Spleen (tissue), 13 donors: ENCODE measurements at places on chromosomes 16 and 17.

DNA sequence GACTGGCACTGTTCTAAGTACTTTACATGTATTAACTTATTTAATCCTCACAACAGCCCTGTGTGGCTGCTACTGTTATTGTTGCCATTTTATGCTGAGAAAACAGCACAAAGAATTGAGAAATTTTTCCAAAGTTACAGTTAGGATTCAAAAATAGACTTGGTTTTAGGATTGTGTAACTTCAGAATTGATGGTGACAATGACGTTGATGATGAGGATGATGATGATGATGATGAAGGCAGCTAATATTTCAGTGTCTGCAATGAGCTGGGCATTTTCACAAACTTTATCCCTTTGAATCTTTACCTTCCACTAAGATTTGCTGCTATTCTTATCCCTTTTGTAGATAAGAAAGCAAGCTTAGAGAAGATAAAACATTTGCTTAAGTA lies 22.1 kb downstream of the PRKCB start:
- no peak for DNase-seq

GRCh38 chr16:52705122-52705521 lies 158.2 kb upstream of the TOX3 start:
- no peak for DNase-seq

DNA sequence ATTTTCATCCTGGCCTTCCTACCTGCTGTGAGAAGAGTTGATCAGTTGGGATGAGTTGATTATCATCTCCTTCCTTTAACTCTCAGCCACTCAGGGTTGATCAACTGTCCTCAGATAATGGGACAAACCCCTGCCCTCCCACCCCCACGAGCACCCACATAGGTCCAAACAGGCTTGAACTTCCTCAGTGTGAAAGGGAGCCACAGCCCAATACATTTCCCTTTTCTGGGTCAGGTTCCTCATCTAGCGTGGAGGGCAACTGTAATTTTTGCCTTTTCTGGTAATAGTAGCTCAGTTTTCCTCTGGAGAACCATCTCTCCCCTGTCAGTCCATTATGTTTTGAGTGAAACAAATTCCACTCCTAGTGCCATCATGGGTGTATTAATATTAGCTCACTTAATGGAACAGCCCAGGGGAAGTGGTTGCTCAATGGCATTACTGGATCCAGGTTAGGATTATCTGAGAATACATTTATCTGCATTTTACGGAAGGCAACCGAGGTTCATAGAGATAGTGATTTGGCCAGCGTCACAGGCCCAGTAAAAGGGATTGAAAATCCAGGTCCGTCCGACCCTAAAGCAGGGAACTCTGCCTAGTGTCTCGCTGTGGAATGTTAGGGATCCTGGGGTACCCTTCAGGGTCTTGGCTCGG lies 476 bp upstream of the LPCAT2 start:
- no peak for DNase-seq

DNA sequence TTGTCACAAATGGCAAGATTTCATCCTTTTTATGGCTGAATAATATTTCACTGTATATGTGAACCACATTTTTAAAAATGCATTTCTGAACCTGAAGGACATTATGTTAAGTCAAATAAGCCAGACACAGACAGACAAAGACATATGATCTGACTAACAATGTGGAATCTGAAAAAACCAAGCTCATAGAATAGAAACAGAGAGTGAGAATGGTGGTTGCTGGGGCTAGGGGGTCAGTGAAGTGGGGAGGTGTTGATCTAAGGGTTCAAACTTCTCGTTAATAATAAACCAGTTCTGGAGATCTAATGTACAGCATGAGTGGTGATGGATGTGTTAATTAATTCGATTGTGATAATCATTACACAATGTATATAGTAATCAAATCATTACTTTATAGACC lies 475.1 kb downstream of the WWOX start:
- no peak for DNase-seq

DNA sequence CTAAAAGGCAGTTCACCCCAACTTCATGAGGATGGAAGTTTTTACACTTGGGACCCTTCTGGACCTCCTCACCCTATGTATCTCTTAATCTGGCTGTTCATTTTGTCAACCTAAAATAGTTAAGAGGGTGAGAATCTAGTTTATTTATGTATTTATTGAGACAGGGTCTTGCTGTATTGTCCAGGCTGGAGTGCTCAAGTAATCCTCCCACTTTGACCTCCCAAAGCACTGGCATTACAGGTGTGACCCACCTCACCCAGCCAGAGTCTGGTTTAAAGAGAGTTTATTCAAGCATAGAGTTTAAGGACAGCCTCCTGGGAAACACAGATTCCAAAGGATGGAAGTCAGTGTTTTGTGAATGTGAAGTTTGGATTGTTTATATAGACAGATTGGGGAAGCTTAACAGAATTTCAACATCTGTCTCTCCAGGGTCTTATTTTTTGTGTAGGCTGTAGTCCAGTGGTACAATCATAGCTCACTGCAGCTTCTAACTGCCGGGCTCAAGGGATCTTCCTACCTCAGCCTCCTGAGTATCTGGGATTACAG lies 8.0 kb upstream of the APPBP2 start:
- DNase-seq = no peak

DNA sequence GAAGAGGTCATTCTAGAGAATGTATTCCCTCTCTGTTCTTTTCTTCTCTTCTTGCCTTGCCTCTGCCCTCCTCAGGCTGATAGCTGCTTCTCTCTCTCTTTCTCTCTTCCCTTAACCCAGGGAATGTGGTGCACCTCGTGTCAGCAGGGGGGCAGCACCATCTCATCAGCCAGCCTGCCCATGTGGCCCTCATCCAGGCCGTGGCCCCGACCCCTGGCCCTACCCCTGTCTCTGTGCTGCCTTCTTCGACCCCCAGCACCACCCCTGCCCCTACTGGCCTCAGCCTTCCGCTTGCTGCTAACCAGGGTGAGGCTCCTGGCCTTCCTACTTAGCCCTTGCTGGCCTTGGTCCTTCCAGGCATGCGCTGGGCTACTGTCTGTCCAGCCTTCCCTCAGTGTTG lies 23.5 kb downstream of the SRCAP start:
- DNase-seq = peak; percentile 74

DNA sequence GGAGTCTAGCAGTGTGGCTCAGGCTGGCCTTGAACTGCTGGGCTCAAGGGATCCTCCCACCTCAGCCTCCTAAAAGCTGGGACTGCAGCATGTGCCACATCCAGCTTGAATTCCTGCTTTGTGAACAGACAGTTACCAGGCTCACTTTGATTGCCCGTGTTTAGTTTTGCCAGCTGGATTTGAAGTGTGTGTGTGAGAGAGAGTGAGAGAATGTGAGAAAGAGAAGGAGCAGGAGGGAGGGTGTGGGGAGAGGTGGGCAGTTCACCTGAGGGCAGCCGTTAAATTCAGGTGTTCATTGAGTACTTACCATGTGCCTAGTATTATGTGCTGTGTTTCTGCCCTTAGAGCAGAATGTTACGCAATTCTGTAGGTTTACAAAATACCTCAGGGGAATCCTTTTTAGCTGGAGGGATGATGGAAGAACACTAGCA lies 4.7 kb downstream of the DUSP14 start:
- no peak for DNase-seq

- DNase-seq = no peak
These were observed 399.9 kb upstream of the CDH11 start for GRCh38 chr16:65521633-65522328.

DNA sequence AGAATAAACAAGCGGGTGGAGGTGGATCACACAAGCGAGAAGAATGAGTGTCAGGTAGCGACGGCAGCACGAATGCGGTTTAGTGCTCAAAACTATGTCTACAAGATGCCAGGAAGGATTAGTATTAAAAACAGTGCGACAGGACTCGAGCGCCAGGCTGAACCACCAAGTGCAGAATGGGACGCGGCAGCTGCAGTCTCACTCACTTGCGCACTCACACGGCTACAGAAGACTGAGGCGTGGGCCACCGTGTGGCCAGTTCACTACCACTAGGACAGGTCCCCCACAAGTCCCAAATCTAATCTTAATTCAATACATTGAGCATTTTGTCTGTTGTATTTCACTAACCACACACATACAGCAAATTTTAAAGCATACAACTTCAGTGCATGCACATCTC lies 35.7 kb upstream of the TRAP1 start:
- peak; percentile 47 for DNase-seq

- DNase-seq = no peak
These were observed 7.3 kb downstream of the ADGRG5 start for GRCh38 chr16:57549730-57550129.

GRCh38 chr16:46916980-46917379 lies 32.8 kb downstream of the GPT2 start:
- no peak for DNase-seq

DNA sequence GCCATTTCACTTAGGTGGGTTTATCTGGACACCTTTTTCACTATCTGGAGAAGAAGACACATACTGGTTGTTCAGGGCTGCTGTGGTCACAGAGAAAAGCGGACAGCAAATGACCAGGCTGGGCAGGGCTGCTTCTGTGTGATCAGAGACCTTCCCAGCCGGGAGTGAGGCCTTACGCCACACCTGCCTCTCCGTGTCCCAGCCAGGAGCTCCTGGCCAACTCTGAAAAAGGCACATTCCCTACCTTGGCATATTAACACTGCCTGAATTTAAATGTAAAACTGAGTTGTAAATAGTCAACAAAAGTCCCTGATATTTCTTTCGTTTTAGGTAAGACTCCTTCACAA lies 9.1 kb upstream of the SOST start:
- no peak for DNase-seq

DNA sequence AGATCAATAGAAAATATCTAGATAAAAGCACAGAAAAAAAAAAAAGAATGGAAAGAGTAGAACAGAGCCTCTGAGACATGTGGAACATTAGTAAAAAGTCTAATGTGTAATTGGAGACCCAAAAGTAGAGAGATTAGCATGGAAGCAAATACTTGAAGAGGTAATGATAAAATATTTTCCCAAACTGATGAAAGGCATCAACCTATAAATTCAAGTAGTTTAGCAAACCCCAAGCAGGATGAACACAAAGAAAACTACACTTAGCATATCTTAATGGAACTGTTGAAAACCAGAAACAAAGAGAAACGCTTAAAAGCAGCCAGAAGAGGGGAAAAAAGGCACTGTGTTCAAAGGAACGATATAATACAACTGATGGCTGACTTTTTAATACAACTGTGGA lies 16.4 kb downstream of the NF1 start:
- DNase-seq = no peak

- no peak for DNase-seq
These were observed 241.7 kb downstream of the SEC14L1 start for GRCh38 chr17:77382356-77382911.

DNA sequence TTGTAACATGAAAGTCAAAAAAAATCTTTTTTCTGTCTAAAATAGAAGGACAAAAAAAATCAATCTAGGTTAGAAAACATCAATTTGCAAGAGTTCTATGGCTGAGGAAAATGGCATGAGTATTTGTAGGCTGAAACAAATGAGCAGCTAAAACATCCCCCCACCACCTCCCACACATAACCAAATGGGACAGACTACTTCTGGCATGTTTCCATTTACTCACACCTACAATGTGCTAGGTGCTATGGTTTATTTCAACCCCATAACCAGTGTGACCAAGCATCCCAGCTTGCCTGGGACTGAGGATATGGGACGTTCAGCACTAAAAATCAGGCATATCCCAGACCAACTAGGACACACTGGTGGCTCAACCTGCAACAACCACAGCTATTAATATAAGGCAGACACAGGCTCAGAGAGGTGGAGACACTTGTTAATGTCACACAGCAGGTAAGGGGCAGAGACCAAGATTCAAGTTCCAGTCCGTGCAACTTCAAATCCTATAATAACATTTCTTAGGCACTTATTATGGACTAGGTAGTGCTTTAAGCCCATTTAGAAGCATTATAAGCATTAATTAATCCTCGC lies 96.0 kb downstream of the XYLT1 start:
- DNase-seq = no peak

DNA sequence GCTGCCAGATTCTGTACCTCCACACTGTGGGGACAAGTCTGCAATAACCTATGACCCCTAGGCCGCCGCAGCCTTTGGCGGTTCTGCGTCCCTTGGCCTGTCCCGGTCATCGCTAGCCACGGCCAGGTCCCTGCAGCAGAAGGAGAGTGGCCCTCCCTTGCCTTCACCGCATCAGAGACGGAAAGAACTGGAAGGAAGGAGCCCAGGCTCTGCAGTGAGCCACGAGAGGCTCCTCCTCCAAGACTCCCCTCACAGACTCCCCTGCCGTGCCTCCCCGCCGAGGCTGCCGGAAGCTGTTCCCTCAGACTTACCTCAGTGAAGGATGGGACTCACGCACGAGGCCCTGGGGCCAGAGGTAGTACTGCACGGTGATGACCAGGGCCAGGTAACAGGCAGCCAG lies 11.0 kb downstream of the SLC38A8 start:
- no peak for DNase-seq

GRCh38 chr17:27793168-27793905 lies 7.0 kb downstream of the NOS2 start:
- DNase-seq = no peak

DNA sequence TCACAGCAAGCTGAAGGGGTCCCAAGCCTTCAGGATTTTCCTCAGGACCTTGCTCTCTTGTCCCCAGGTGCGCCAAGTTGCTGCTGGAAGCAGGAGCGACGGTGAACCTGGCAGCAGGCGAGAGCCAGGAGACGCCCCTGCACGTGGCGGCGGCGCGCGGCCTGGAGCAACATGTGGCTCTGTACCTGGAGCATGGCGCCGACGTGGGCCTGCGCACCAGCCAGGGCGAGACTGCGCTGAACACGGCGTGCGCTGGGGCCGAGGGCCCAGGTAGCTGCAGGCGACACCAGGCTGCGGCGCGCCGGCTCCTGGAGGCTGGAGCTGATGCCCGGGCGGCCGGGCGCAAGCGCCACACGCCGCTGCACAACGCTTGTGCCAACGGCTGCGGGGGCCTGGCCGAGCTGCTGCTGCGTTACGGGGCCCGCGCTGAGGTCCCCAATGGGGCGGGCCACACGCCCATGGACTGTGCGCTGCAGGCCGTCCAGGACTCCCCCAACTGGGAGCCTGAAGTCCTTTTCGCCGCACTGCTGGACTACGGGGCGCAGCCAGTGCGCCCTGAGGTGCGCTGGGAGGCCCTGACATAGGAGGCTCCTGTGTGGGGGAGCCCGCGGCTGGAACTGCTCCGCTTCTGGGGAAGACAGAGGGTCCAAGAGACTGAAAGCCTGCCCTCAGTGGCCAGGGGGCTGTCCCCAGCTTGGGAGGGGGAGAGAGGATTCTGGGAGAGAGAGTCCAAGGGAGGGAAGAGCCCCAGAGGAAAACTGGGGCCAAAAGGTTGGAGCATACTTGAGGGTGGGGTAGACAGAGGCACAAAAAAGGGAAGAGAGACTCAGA lies 6.4 kb downstream of the ASB16 start:
- no peak for DNase-seq

GRCh38 chr17:43940630-43941029 lies 1.6 kb downstream of the PPY start:
- no peak for DNase-seq

GRCh38 chr16:13068912-13069583 lies 167.7 kb downstream of the SHISA9 start:
- no peak for DNase-seq
